Hematopoietic multipotent progenitor cell (in vitro differentiated cells): ENCODE measurements at places on chromosomes 6 and 20.

DNA sequence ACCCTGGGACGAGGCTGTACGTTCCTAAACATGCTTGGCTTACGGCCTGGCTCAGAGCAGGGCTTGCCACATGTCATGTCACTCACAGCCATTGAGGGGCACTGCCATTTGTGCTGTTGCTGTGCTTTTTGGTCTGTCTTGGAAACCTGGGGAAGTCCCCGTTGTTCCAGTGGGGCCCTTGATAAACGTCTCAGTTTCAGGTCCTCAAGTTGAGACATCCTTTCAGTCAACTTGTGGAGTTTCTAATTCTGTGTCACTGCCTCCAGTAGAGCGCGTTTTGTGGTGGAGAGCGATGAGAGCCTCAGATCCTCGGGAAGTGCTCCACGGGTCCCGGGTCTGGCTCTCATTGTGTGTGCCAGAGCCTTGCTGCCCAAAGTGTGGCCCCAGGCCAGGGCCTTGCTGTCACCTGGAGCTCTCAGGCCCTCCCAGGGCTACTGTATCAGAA, 43.0 kb upstream of the CCR6 start:
- no peak for DNase-seq

GRCh38 chr6:163405412-163406309, 8.9 kb upstream of the QKI start:
- DNase-seq, result peak; percentile 11

GRCh38 chr6:47303342-47303741, 6.4 kb downstream of the TNFRSF21 start:
- no peak for DNase-seq

GRCh38 chr6:2744209-2744771, 6.4 kb downstream of the MYLK4 start:
- no peak for DNase-seq
